Activated CD4-positive, alpha-beta T cell treated with anti-CD3 and anti-CD28 coated beads, Interleukin-2, amount 10 ng/mL, durations not matched to agents 24 days and 14 days (primary cell): ENCODE measurements at places on chromosomes 11 and 22.

DNA sequence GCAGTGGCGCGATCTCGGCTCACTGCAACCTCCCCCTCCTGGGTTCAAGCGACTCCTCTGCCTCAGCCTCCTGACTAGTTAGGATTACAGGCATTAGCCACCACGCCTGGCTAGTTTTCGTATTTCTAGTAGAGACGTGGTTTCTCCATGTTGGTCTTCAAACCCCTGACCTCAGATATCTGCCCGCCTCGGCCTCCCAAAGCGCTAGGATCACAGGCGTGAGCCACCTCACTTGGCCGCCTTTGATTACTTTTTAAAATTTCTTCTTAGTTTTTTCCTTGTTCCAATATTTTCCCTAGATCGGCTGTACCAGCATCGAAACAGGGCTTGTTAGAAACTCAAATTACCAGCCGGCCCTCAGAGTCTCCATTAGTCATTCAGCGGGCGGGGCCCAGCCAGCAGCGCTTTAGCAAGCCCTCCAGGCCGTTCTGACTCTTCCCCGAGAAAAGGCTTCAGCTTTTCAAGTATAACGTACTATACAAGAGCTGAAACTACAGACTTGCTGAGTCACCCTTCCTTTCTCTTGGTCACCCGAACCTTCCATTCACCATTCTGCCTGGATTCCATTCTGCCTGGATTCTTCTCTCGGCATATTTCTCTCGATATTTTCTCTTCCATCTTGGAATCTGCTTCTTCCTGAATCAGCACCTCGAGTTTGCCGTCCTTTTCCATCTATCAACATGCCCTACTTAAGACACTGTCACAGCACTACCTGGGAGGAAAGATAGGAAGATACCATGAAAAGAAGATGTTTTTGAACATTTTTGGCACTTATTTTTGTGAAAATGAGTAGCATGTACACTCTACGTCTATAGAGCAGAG lies 6.7 kb upstream of the CAPRIN1 start:
- DNase-seq, result no peak

GRCh38 chr22:21447694-21448402 lies 19.3 kb upstream of the TMEM191C start:
- DNase-seq, result peak; percentile 53

- DNase-seq, result no peak
Measured at GRCh38 chr22:25754527-25755202, 12.7 kb downstream of the MYO18B start.

DNA sequence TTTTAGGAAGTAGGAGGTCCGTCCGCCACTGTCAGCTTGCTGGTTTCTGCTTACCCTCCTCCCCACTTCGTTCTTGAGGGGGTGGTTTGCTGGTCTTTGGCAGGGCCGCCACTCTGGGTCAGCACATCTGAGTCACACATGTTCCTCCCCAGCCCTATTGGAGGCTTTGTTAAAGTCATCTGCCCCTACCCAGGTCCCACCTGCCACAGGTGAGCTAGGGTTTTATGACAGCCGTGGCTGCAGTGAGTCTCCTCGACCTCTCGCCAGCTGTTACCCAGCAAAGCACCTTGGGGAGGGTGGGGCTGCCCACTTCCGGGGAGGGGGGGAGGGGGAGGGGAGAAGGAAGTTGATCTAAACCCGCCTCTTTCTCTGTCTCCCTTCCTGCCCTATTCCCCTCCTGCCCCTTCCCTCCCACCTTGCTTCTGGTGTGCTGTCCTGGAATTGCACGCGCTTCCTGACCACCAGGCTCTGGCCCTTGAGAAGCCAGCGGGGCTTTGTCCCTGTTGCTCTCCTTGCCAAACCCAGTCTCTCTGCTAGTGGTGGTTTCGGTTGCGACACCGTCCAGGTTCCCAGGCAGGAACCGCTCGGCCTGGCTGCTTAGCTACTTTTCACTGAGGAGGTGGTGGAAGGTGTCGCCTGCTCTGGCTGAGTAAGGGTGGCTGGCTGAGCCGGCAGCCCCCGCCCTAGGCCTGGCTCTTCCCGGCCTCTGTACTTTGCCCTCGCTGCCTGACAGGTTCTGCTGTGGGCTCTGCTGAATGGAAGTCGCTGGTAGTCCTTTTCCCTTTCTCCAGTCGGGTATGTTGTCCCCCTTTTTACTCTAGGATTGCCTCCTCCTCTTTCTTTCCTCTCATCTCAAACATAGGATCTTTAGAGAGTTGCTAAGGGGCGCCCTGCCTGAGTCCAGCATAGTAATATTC lies 28.5 kb downstream of the RCOR2 start:
- DNase-seq, result peak; percentile 89

DNA sequence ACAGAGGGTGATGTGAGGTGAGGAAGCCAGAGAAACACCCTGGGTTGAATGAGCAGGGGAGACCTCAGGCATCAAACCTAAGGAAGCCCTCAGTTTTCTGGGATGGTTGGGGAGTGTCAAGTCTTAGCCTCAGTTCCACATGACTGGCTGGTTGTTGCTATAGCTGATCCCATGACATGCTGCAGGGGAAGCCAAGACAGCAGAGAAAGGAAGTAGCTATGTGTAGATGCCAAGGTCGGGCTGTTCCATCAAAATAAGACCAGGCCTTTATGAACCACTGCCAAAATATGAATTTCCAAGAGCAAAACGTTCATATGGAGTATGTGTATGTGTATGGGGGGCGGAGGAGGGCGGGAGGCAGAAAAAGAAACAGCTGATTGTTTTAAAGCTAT lies 11.6 kb downstream of the CD59 start:
- no peak for DNase-seq

DNA sequence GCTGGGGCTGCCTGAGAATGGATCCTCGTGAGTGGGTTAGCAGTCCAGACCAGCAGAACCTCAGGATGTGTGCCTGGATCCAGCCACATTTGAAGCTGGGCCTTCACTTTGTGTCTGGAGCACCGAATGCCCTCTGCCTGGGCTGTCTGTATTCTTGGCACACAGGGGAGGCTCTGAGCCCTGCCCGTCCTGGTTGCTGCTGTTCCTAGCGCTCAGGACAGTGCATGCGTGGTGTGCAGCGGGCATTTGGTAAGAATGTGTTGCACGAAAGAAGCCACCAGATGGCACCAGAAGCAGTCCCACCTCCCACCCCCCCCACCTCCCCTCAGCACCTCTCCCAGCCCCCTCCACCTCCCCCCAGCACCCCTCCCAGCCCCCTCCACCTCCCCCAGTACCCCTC lies 4.1 kb upstream of the MAPK11 start:
- DNase-seq, result peak; percentile 84

GRCh38 chr11:71286701-71287643 lies 34.6 kb upstream of the SHANK2 start:
- no peak for DNase-seq

- no peak for DNase-seq
Measured at GRCh38 chr22:29801796-29802195, 34.6 kb downstream of the UQCR10 start.
